ENCODE measurements at places on chromosomes 7 and 10.

GRCh38 chr10:121942749-121943416 is 15.1 kb upstream of the ATE1 start:
- peak; percentile 95 for DNase-seq

DNA sequence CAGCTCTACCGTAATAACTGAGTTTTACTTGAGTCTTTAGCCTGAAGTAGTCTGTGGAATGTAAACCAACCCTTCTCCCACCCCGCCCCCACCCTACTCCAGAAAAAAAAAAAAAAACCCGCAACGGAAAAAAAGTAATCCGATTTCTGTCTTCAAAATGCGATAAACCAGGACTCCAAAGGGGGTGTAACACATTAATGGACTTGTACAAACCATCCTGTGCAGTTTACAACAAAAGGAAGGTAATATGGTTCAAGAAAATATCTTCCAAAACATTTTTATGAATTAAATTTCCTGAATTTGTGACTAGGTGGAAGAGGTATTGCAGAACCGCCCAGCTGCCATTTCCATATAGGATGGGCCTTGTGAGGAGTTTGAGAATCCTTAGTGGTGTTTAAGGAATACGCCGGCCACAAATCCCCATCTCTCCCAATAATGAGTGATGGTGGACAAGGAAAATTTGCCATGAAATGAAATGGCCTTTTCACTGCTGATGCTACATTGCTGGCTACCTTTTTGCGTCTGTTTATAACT is 10.6 kb downstream of the SKIDA1 start:
- no peak for DNase-seq

DNA sequence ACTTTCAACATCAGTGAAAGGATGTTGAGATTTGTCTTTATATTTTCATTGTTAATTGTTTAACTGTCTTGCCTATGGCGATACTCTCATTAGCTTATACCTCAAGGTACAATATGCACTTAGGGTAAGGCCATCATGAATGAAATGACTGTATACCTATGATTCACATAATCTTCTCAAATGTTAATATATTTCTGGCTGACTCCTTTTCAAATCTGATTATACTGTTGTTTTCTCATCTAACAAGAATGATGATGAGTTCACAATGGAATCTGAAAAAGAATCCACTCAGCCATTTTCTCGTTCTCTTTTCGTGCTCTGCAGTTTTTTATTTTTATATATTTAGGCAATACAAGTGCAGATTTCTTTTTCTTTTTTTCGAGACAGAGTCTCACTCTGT is 159.1 kb downstream of the ARHGAP12 start:
- DNase-seq, result peak; percentile 46

- no peak for DNase-seq
Observed at GRCh38 chr7:22662036-22662435, 65.0 kb upstream of the IL6 start.

DNA sequence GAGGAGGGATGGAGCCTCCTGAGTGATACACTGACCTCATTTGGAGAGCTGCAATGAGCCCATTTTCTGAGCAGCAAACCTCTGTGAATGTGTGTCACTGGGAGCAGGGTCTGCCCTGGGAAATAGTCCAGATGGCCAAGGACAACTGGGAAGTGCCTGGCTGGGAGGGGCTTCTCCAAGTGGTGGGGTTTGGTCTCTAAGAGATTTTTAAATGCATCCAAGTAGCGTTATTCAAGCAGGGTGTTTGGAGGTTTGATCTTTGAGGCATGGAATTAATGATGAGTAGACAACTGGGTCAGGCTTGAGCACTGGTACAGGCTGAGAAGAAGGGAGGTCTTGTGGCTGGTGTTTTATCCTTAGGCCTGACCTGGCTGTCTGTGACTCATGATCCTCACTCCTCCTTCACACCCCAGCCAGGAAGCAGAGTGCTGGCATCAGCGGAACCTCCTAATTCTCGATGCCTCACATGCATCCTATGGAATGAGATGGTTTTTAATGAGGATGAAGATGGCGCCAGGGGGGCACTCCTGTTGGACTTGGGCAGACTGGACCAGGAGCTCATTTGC is 3.3 kb downstream of the GOLGA7B start:
- no peak for DNase-seq

DNA sequence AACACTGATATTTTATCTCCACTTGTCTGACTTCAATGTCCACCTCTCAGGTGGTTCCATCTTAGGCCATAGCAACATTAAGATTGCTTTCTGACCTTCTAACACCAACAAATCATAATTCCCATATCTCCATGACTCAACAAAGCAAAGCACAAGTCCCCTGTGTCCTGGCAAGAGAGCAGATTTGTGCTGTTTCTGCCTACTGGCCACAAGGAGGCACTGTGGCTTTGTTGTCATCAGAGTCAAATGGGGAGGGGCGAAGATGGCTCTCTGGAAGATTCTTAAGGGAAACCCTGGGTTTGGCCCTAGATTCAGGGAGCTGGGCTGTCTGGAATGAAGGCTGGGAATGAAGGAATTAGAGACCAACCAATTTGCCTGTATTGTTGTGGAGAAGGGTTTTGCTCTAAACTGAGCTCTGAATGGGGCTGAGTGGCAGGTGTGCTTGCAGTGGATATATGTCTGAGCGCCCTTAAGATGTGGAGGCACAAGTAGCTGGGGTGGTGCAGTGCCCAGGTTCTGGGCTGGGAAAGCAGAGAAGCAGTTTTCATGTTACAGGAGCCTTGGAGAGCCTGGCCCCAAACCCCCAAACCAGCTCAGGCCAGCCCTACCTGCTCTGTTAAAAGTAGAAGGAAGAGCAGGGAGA is 154.8 kb upstream of the PRSS58 start:
- DNase-seq, result peak; percentile 61

DNA sequence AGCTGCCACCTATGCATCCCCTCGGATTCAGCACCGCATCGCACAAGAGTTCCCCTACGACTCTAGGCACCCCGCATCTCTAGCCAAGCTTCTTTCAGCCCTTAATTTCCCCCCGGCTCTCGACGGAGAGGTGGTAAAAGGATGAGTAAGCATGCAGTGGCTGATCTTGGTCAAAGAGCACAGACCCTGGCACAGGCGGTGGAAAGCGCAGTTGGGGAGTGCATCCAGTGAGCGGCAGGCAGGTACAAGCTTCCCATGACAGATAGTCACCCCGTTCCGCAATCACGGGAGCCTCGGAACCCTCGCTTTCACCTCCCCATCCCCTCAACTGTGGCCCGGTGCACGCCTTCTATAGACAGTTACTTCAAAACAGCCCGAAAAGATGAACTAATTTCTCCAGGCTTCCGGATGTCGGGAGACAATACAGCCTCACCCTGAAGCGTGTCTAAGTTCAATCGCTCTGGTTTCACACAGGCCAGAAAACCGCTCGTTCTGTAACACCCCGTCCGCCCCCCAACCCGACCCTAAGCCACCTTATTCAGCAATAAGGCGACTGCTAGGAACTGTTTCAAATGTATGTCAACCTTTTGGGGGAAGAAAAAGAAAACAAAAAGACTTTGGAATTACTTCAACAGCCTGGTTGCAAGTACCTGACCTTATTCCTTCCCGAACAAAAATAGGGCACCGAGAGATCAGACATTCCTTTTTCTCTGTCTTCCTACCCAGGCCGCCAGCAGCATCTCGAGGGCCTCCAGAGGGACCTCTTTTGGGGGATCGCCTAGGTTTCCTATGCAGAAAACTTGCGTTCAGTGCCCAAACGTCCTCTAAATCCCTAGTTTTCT is 1.4 kb downstream of the RHEB start:
- DNase-seq, result peak; percentile 37

- DNase-seq, result no peak
Observed at GRCh38 chr10:59216178-59216869, 39.9 kb downstream of the PHYHIPL start.

GRCh38 chr7:44072364-44073231 is 7.2 kb upstream of the PGAM2 start:
- DNase-seq, result peak; percentile 86

DNA sequence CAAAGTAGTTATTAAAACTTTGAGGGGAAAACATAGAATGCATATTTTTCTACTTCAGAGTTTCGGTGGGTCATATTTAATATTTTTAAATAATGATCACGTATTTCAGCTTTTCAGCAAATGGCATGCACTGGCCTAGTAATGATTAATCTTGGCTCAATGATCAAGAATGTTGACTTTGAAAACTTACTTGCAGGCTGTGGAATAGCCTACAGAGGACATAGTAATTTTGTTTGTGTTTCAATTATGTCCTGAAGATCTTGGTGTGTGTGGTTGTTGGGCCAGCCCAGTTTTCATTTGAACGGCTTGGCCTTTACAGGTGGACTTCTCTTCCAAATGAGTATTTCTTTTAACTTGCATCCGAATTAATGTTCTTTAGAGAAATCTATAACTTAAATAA is 35.1 kb downstream of the ADD3 start:
- no peak for DNase-seq

- peak; percentile 98 for DNase-seq
Observed at GRCh38 chr7:123534383-123535260, at the start of gene IQUB. IQUB (minus strand) TSS chr7:123534595; CDS start chr7:123512340, 22,255 bp downstream.

- DNase-seq, result no peak
Observed at GRCh38 chr7:42222891-42223290, 14.1 kb downstream of the GLI3 start.

DNA sequence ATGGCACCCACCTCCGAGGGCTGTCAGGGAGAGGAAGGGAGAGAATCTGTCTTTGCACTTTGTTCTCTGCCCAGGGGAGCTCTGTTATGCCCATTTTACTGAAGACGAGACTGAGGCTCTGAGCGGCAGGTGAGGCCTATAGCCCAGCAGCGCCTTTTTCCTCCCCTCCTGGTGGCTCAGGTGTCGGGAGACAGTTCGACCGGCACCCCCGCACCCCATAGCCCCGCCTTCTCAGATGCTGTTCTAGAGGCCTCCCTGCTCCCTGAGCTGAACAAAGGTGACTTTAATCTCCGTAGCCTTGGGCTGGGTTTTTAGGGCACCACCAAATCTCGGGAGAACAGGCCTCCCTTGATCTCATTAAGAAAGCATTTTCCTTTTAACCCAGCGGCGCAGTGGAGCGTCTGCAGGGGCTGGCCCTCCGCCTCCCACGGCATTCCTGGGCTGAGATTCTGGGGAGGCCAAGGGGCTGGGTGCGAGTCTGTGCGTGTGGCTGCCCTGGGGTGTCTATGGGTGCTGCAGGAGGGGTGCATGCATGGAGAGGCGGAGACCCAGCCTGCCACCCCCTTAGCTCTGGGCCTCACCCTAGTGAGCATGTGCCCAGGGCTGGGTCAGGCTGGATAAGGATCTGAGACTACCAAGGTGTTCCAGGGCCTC is 3.3 kb downstream of the LFNG start:
- DNase-seq, result peak; percentile 79

DNA sequence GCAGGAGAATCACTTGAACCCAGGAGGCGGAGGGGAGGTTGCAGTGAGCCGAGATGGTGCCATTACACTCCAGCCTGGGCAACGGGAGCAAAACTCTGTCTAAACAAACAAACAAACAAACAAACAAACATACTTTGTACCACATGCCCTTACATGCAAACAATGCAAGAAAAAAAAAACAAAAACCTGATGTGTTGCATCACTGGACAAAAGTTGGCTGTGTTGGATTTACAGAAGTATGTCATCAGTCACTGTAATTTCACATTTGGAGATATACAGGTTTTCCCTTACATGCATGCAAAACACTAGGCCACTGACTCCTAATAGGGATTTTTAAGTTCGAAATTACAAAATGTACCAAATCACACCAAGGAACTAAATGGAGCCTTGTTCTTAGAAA is 138.5 kb downstream of the SRPK2 start:
- DNase-seq, result peak; percentile 42

DNA sequence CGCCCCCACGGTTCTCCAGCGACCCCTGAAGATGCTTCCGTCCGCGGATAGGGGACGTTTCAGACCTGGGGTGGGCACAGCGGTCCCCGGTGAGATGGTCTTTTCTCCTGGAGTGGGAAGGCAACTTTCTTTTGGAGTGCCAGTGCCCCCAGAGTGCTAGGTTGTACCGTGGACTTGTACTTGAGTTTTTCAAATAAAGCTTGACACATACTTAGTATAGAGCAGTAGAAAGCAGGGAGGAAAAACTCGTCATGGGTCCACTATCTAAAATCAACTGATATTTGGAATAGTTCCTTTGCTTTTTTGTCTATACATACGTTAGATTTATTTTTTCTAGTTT is 28.4 kb downstream of the RBM20 start:
- DNase-seq, result peak; percentile 4

DNA sequence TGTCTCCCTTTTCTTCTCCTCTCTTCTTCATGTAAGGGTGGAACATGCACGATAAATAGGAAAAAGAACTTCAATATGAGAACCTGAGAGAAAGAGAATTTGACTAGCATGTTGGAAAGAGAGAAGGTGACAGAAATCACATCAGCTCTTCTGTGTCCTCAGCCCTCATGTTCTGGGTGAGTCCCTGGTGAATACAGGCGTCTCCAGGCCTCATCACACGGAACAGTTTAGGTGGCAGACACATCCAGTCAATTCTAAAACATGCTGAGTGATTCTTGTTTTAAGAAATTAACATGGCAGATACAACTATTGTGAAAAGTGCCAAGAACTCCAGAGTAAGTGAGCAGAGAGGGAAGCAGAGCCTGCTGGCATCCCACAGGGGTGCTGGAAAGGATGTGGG is 96.1 kb downstream of the FAM107B start:
- DNase-seq, result no peak

DNA sequence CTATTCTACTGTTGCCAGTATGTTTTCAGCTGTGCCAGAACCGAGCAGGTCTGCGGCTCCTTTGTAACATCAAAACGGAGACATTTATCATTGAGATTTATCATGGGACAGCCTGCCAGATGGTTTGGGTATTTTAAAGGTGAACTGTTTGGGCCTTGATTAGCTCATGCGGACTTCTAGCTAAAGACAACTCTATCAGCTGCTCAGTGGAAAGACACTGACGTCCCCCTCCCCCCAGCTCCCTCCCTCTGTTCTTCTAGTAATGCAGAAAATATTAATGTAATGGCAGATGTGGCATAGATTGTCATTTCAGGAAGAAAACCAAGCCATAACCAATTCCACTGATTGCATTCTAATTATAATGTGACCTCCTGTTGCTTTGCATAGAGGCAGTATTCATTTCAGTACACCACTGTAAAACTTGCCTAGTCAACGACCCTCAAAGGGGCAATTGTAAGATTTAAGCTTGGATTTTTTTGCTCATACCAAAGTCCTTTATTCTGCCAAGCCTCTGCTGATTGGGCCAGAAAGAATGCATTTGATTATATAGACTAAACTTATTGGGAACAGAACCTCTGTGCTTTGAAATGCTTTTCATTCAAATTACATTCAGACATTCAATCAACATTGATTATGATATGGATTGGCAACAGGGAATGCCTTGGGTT is 966.8 kb downstream of the LRMDA start:
- no peak for DNase-seq

GRCh38 chr7:107591421-107591820 is 11.4 kb downstream of the BCAP29 start:
- DNase-seq, result no peak

All from fibroblast of pulmonary artery (primary cell).